Activated CD8-positive, alpha-beta memory T cell treated with anti-CD3 and anti-CD28 coated beads, Interleukin-2, amount 10 ng/mL, durations not matched to agents 7 days and 5 days (primary cell): ENCODE measurements at places on chromosomes 4 and X.
A peak's percentile ranks its signal among the peaks of the same experiment; 100 is the strongest.

- no peak for DNase-seq
These were observed 100.5 kb downstream of the NAA11 start for GRCh38 chr4:79225360-79225759.

DNA sequence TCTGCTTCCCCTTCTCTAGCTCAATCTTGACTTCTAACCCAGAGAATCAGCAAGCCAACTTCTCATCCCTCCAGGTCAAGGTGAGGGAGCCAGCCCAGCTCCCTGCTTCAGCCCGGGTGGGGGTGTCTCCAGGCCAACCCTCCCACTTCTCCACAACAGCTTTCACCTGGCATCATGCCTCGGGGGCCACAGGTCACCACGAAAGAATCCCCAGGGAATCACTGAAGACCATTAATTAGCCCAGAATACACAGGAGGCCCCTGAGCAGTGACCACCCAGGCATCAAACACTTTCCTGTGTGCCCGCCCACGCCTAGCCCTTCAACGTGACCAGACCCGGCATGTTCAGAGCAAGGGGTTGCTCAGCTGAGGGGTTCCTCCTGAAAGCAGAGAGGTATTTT, 646.7 kb downstream of the BCOR start:
- DNase-seq = no peak

GRCh38 chr4:24210332-24210902, 320.6 kb upstream of the PPARGC1A start:
- DNase-seq = no peak

GRCh38 chrX:36947214-36947613, 61.0 kb upstream of the FAM47C start:
- no peak for DNase-seq

GRCh38 chrX:14676431-14676830, 147.1 kb downstream of the GLRA2 start:
- DNase-seq = no peak

- no peak for DNase-seq
These were observed 388.5 kb upstream of the SPANXN4 start for GRCh38 chrX:142637206-142637605.

- DNase-seq = no peak
These were observed 1382.9 kb downstream of the FAM133A start for GRCh38 chrX:95056901-95057300.

- no peak for DNase-seq
These were observed 454 bp downstream of the BTC start for GRCh38 chr4:74793757-74794381.

DNA sequence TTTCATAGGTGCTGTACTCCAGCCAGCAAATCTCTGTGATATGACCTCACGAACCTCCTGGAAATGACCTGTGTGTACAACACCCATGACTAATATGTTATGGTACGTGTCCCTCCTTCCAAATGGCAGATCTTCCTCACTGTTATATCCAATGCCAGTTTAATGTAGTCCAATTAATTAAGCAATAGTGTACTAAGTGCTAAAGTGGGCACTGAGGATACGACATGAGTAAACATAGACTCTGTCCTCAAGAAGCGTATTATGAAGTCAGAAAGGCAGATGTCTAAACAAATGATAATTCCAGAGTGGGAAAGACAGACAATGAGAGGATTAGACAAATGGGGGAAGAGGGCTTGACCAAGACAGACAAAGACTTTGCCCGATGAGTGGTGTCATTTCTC, 33.9 kb downstream of the GPRIN3 start:
- DNase-seq = no peak

DNA sequence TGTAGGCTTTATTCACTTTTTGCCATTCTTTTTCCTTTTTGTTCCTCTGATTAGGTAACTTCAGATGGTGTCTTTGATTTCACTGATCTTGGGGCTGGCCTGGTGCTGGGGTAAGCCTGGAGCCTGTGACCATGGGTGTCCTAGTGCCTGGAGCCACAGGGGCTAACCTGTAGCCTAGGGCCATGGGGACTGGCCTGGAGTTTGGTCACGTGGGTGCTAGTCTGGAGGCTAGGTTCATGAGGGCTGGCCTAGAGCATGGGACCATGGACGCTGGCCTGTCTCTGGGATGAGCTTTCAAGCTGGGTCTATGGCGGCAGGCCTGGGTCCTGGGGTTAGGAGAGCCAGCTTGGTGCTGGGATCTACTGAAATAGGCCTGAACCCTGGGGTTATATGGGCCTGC, 32.2 kb upstream of the ALG13 start:
- no peak for DNase-seq

DNA sequence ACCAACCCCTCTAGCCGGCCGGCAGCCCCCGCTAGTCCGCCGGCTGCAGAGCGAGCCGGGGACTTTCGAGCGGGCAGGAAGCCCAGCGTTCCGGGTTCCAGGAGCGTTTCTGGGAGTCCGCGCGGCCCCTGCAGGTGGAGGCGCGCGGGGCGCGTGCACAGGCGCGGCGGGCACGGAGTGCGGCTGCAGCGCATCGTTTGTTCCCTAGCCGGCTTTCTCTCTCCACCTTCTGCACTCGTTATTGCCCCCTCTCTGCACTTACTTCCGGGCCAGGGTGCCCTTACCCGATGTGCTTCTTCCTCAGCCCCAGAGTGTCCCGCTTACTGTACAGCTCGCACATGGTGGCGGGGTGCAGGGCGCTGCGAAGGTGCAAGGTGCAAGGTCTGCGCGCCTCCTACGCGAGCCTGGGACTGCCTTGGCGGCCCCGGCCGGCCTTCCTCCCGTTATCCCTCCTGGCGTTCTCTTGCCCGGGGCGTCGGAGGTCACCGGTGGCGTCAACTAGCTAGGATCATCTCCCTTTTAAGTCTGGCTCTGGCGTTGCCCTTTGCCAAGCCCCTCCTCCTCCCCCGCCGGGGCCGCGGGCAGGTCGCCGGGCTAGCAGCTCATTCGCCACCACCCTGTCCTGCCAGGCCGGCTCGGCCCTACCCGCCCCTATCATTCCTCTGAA, at the start of gene ETNPPL:
TSS of gene ETNPPL (minus strand) at position 495 of the 667 bp plus-strand sequence. CDS start at position 340, 155 bp downstream.
- peak; percentile 42 for DNase-seq

GRCh38 chr4:152585023-152585441, 49.1 kb upstream of the FBXW7 start:
- no peak for DNase-seq

GRCh38 chr4:96677499-96677898, 837.6 kb downstream of the PDHA2 start:
- no peak for DNase-seq

DNA sequence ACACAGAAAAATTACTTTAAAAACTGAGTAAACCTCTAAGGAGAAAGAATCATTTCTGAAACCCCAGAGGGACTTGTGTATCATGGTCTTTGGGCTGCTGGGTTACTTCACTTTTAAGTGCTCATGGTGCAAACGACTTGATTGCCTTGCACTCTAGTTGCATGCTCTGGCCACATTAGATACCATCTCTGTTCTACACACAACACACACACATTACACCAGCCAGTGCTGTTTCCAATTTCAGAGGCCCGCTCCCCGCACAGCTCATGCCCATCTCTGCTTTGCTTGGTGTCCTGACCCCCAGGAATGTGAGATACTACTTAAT, 2.1 kb downstream of the PPP3CA start:
- peak; percentile 54 for DNase-seq

- DNase-seq = no peak
These were observed 67.5 kb upstream of the BMP3 start for GRCh38 chr4:80963051-80963450.

GRCh38 chr4:85933291-85933640, 426.6 kb downstream of the MAPK10 start:
- DNase-seq = no peak

- DNase-seq = no peak
These were observed 76.1 kb downstream of the FBXO8 start for GRCh38 chr4:174207367-174207766.

GRCh38 chr4:80814266-80814665, 216.2 kb upstream of the BMP3 start:
- DNase-seq = no peak

- no peak for DNase-seq
These were observed 804.5 kb downstream of the C4orf33 start for GRCh38 chr4:129900430-129900953.

DNA sequence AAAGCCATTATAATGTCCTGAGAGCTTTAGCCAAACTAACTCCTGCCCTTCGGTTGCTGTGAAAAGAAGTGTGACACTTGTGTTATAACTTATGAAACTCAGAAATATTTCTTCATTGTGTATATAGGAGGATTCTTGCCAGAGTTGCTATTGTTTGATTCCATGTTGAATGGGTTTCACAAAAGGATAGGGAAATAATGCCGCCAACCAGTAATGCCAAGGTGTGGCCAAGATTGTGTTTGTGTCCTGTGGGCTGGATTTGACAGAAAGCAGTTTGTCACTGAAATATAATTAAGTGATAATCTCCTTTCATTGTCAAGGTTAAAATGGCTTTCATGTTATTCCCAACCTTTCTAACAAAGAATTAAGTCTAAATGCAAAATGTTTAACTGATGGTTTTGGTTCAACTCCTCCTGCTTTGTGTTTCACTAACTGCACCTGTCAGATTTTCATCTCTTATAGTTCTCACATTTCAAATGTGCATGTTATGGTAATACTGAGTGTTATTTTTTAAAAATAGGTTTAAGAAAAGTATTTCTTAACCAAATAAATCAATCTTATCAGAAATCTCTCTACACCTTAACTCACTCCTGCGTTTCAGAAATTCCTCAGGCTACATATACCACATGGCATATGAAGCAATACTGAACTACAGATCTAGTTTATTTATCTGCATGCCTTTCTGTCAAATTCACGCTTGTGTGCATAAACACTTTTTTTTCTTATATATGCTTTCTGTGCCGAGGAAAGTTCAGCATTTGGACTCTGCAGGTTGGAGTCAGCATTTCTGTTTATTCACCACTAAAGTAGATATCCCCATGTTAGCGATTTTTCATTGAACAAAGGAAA, at the start of gene CLDN22:
TSS of gene CLDN22 (minus strand) at position 66 of the 849 bp plus-strand sequence. CDS start at position 8, 58 bp downstream.
- no peak for DNase-seq
